ENCODE measurements at places on chromosomes 3 and 15.

DNA sequence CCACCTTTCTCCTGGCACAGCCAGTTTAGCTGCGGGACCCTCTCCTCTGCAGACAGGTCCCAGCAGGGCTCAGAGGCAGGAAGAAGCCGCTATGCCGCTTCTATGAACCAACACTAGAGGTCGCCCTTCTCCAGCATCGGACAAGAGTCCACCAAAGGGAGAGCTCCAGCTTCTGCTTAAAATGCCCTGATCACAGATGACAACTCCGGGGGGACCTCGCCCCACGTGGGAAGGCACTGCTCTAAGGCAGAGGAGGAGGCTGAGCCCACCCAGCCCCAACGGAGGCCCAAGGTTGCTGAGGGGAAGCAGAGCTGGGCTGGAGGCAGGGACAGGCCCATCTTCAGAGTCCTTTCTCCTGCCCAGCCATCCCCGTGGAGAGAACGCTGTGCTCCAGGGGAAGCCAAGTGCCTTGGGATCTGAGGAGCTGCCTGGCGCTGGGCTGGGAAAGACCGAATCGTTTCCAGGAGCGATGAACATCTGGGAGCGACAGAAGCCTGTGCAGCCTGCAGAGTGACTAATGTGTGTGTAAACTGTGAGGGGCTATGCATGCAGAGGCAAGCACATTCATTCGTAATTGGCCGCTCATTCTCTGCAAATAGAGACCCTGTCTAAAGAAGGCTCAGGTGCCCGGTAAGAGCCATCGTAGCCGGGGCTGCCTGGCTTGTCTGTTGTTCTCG, 43.5 kb upstream of the BDH1 start:
- peak; percentile 89 for DNase-seq
- H3K4me1 ChIP-seq = peaks cover 44% of the 10 kb centered on the region
- no peak overlapping the region for H3K4me3 ChIP-seq
- H3K27ac ChIP-seq = peak overlapping the region; percentile 70
- no peaks in the 10 kb centered on the region for H3K27me3 ChIP-seq
- peaks cover 22% of the 10 kb centered on the region for H3K36me3 ChIP-seq

GRCh38 chr3:18124501-18124900, 300.6 kb downstream of the SATB1 start:
- H3K27me3 ChIP-seq = peaks cover 3% of the 10 kb centered on the region
- H3K27ac ChIP-seq = no peak overlapping the region
- H3K4me3 ChIP-seq = no peak overlapping the region
- no peaks in the 10 kb centered on the region for H3K4me1 ChIP-seq

GRCh38 chr15:73442421-73442820, 543 bp upstream of the REC114 start:
- no peak overlapping the region for H3K27ac ChIP-seq
- peaks cover 10% of the 10 kb centered on the region for H3K4me1 ChIP-seq
- no peak for DNase-seq
- H3K27me3 ChIP-seq = peaks cover 26% of the 10 kb centered on the region
- H3K4me3 ChIP-seq = no peak overlapping the region

DNA sequence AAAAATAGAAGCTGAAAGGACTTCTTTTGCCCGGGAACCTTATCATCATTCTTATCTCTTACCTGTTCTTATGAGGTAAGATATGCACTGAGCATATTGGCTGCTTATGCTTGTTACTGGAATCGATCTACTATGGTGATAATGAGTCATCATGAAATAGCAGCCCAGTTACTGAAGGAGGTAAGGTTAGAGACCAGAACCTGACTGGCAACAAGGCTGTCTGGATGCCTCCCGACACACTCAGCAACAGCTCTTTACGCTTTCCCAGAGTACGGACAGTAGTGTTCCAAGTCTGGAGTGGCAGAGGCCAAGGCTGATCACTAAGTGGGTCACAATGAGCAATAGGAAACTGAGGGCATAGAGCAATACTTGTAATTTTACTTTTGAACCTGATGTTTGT, 314.1 kb downstream of the NLGN1 start:
- no peaks in the 10 kb centered on the region for H3K27me3 ChIP-seq
- no peaks in the 10 kb centered on the region for H3K36me3 ChIP-seq
- no peak overlapping the region for H3K4me3 ChIP-seq
- H3K4me1 ChIP-seq = no peaks in the 10 kb centered on the region
- H3K27ac ChIP-seq = no peak overlapping the region

- no peaks in the 10 kb centered on the region for H3K36me3 ChIP-seq
- no peaks in the 10 kb centered on the region for H3K27me3 ChIP-seq
- no peaks in the 10 kb centered on the region for H3K4me1 ChIP-seq
- DNase-seq = no peak
- no peak overlapping the region for H3K27ac ChIP-seq
These were observed 12.2 kb upstream of the SNRPA1 start for GRCh38 chr15:101307048-101307896.

DNA sequence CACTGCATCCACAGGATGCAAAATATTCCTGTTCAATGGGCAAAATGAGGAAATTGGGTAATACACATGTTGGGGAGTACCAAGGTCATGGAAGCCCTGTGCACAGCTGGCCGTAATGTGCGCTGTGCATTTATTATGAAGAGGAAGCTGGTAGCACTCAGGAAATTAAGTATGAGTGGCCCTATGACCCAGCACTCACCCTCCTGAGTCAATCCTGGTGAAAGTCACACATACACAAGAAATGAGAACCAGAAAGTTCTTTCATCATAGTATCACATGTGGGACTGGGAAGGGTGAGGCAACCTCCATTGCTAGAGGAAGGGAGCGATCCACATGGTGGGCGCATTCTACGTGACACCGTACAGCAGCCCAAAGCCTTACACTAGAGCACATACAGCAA, 11.4 kb upstream of the PRR20G start:
- H3K27me3 ChIP-seq = peaks cover 8% of the 10 kb centered on the region
- no peaks in the 10 kb centered on the region for H3K4me1 ChIP-seq
- no peak overlapping the region for H3K27ac ChIP-seq
- DNase-seq = no peak

- no peak overlapping the region for H3K4me3 ChIP-seq
- H3K27me3 ChIP-seq = no peaks in the 10 kb centered on the region
- no peaks in the 10 kb centered on the region for H3K36me3 ChIP-seq
- no peak overlapping the region for H3K27ac ChIP-seq
- H3K4me1 ChIP-seq = no peaks in the 10 kb centered on the region
These were observed 671.1 kb downstream of the TBL1XR1 start for GRCh38 chr3:176526225-176526624.

DNA sequence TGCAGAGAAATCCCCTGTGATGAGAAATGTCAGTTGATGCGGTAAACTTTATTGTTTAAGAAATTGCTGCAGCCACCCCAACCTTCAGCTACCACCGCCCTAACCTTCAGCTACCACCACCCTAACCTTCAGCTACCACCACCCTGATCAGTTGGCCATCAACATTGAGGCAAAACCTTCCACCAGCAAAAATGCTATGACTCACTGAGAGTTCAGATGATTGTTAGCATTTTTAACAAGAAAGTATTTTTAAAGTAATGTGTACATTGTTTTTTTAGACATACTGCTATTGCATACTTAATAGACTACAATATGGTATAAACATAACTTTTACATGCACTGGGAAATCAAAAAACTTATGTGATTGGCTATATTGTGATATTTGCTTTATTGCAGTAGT, 30.0 kb downstream of the U2SURP start:
- H3K4me3 ChIP-seq = no peak overlapping the region
- DNase-seq = no peak
- H3K4me1 ChIP-seq = peaks cover 7% of the 10 kb centered on the region
- H3K27ac ChIP-seq = no peak overlapping the region
- peaks cover 55% of the 10 kb centered on the region for H3K36me3 ChIP-seq

DNA sequence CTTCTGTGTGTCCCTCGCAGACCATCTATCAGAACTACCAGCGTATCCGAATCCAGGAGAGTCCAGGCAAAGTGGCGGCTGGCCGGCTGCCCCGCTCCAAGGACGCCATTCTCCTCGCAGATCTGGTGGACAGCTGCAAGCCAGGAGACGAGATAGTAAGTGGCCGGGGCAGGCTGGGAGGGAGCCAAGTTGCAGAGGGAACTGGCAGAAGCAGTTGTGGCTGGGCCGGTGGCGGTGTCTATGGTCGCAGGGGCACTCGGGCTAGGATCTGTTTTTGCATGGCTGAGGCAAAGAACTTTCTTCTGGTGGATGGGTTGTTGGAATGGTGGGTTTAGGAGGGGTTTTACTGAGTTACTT, 10.1 kb downstream of the MCM2 start:
- peaks cover 79% of the 10 kb centered on the region for H3K36me3 ChIP-seq
- peaks cover 22% of the 10 kb centered on the region for H3K4me1 ChIP-seq
- no peaks in the 10 kb centered on the region for H3K27me3 ChIP-seq
- H3K4me3 ChIP-seq = no peak overlapping the region
- peak overlapping the region; percentile 9 for H3K27ac ChIP-seq
- DNase-seq = no peak

GRCh38 chr3:59549962-59550361, 500.1 kb upstream of the CFAP20DC start:
- no peaks in the 10 kb centered on the region for H3K4me1 ChIP-seq
- no peak overlapping the region for H3K4me3 ChIP-seq
- H3K27ac ChIP-seq = no peak overlapping the region
- peaks cover under 1% of the 10 kb centered on the region for H3K36me3 ChIP-seq
- no peaks in the 10 kb centered on the region for H3K27me3 ChIP-seq
- no peak for DNase-seq

DNA sequence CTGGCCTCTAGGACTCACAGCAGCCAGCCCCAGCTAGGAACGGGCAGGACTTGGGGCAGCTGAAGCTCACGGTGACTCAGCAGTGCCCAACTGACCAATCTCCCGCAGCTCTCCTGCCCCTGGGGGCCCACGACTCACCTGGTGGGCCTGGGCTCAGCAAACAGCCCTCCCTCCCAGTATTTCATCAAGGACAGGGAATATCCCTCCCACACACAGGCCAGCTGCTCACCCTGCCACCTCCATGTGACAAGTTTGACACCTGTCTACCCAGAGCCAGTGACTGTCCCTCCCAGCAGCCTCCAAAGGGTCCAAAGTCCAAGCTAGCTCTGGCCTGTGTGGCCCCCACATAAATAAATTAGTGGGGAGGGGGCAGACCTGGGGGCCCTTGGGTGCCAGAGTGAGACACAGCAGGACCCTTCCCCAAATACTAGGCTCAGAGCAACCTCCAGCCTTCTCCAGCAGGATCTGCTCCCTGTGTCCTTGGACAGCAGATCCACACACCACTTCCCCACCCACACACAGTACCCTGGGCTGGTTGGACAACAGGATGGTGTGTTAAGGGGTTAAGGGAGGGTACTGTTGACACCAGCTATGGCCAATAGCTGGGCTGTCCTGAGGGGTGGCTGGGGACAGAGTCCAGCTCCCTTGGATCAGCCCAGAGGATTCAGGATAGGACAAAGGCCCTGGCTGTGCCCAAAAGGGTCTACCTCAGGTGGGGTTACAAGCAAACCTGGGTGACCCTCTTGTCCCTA, 4.3 kb downstream of the GNAT1 start:
- H3K27me3 ChIP-seq = peaks cover 19% of the 10 kb centered on the region
- H3K27ac ChIP-seq = no peak overlapping the region
- no peaks in the 10 kb centered on the region for H3K36me3 ChIP-seq
- no peak overlapping the region for H3K4me3 ChIP-seq
- no peak for DNase-seq

Data from activated CD8-positive, alpha-beta T cell treated with anti-CD3 and anti-CD28 coated beads, Interleukin-2, amount 10 ng/mL, durations not matched to agents 7 days and 5 days (primary cell).